ENCODE measurements at places on chromosomes 1 and 21.

DNA sequence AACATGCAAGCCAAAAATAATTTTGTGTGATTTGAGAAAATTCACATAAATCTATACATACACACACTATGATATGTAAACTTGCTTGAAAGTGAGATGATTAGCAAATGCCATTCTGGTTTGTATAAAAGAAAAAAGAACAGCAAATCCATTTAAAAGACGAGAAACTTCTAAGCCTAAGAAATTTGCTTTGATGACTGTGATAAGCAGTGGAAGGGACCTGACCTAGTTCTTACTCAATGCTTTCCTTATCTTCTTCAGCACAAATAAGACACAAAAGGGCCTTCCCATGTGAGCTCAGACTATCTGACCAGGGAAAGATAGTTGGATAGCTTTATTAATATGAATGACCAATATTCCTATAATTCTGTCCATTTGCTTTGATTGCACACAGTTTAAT, 25.3 kb upstream of the NMNAT2 start:
- no peak for DNase-seq

- no peak for DNase-seq
These were observed 2.5 kb downstream of the UBASH3A start for GRCh38 chr21:42406201-42406621.

GRCh38 chr1:221766210-221766609, 24.3 kb upstream of the DUSP10 start:
- DNase-seq = no peak

DNA sequence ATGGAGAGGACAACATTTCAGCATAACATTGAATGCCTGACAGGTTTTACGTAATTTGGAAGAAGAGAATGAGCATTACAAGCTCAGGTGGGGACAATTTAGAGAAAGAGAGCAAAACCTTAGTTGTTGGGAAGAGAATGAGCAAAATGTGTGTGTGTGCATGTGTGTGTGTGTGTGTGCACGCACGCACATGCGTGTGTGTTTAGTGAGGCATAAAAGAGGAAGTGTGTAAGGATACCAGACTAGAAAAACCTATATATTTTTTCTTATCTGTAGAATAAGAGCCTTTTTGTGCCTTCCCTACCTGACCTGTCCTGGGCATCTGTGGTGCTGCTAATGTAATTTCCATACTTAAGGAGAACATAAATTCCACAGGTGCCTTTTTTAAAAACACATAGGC, 99.0 kb upstream of the PLXNA2 start:
- DNase-seq = no peak
